ENCODE measurements at places on chromosomes 5 and 9.

- no peak for DNase-seq
Measured at GRCh38 chr9:5552301-5552700, 42.0 kb downstream of the PDCD1LG2 start.

DNA sequence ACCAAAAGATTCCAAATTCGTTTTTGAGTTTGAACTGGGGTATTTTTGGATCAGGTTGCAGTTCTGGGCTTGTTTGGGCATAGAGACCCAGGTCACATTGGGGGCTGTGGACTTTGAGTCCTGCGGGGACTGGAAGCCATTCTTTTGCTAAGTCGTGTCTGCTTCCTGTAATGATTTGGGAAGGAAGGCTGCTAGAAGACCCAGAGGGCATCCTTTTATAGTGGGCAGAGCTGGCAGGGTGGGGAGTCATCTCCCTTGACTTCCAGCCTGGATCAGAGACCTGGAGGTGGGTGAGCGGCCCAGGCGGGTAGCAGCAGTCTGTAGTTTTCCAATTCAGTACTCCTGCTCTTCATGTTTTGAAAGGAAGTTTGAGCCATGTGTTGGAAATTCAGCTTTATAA is 11.3 kb downstream of the ZNF618 start:
- DNase-seq: no peak

- DNase-seq: no peak
Measured at GRCh38 chr9:127934986-127935385, 2.7 kb downstream of the DPM2 start.

DNA sequence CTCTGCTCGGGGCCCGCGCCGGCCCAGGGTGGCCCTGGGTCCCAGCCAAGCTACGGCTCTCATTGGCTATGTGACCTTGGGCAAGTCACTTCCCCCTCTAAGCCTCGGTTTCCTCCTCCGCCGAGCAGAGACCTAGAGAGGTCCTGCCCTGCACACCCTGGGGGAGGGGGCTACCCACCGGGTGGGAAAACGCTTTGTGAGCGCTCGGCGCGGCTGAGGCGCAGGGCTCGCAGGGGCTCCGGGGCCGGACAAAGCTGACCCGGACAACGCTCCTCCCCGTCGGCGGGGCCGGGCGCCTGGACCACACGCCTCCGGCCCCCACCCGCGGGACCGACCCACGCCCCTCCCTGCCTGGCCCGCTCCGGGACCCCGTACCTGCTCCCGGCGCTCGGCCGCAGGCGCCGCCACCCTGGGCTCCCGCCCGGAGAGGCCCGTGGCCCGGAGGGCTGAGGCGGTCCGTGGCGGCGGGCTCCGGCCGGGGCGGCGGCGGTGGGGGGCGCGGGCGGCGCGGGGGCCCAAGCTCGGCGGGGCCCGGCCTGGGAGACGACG is 85.7 kb upstream of the MELK start:
- peak; percentile 18 for DNase-seq

GRCh38 chr9:124415852-124416484 is 726 bp upstream of the PSMB7 start:
- DNase-seq: no peak

DNA sequence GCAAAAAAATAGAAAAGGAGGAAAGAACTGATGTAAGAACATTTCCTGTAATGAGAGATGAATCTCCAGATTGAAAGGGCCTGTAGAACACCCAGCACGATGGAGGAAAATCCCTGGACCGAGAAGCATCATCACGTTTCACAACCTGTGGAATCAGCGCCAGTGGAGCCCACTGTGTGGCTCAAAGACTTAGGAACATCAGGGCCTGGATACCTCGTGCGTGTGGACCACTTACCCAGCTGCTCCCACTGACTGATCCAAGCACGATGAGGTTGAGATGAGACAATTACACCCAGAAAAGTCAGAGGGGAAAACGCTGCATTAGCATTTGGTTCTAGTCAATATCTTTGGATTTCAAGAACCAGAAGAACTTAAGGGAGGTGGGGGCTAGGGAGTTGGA is 224.6 kb downstream of the SYK start:
- DNase-seq: no peak

GRCh38 chr9:101027236-101027635 is 1.3 kb upstream of the PLPPR1 start:
- DNase-seq: no peak

DNA sequence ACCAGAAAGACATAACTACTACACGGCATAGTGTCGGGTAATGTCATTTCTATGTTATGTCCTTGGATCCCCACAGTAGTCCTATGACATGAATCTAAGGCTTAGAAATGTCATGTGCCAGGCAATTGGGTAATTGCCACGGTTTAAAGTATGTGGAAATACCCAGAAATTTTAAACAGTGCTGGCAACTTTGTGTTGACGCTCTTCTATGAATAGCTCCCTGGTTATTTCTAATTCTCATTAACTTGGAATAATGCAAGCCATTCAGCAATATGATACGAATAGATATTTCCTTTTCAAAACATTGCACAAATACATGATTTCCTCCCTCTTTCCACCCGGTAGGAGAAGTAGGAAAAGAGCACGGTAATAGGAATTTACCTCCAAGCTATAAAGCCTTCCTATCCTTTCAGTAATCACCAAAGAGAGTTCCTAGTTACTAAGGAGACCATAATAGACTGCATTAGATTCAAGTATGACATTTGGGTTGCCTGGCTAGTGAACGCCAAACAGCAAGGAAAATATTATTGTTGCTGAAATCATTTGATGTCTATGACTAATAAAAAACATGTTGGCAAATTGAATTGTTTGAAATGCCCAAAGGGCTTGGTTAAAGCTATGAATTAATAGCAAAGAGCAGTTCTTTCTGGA is 168.4 kb downstream of the CCDC192 start:
- DNase-seq: no peak

DNA sequence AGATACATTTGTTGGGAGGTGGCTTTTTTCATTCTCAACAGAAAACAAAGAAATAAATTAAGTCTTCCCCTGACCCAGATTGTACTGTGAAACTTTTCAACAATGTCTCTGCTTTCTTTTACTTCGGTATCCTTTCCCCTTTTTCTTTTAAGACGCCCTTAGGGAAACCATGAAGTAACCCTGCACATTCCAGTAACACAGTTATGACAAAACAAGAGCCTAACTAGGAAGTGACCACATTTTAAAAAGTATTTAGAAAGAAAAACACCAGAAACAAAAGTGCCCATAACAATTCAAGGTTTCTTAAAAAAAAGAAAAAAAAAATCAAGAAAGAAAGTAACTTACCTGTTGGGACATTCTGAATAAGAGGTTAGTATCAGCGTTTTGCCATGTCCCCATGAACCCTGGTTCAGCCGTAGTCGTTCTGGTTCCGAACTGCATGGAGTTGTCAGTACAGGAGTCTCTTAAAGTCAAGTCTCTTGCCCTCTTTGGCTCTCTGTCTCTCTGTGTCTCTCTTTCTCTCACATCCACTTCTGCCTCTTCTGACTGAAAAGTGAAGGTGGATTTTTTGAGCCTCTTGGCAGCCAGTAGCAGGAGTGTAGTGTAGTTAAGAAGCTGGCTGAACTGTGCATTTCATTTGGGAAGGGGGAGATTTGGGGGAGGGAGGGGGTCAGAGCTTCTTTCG is 142.9 kb downstream of the BNC2 start:
- DNase-seq: no peak

DNA sequence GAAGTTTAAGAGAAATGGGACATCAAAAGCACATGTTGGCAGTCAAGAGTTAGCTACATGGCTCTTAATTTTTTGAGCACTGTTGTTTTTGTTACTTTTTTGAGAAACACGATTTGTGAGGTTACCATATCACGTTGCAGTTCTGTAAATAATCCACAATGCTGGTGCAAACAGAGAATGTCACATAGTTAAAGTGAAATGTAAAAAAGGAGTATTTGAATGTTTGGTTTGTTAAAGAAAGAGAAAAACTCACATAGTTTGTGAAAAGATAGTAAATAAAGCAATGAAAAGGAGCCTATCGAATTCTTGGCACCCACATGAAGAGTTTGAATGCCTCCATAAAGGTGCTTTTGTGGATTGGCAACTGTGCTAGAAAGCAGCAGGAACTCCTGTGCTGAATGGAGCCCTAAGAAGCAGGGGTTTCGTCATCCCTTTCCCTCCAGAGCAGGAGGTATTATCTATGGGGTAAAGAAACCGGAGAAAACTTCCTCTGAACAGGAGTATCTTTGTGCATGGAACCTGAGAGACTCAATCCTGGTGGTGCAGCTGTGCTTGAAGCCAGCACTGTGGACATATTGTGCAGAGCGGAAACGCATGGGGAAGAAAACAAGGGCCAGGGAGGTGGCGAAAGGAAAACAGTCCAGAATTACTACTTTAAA is 148.5 kb upstream of the OTULINL start:
- no peak for DNase-seq

DNA sequence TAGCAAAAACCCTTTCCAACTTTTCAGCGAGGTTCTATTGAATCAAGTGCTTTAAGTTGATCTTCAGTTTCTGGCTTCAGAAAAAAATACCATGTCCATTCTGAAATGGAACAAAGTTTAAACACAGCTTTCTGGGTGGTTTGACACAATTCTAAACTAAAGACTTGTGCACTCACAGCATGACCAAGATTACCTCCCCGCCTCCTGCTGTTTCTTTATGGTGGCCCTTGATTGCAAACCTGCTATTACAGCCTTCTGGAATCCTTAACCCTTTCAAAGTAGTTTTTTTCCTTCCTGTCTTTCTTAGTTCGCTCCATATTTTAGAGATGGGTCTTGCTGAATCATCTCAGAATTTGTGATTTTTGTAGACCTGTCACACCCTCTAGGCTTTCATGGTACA is 135.9 kb upstream of the FBN2 start:
- no peak for DNase-seq

DNA sequence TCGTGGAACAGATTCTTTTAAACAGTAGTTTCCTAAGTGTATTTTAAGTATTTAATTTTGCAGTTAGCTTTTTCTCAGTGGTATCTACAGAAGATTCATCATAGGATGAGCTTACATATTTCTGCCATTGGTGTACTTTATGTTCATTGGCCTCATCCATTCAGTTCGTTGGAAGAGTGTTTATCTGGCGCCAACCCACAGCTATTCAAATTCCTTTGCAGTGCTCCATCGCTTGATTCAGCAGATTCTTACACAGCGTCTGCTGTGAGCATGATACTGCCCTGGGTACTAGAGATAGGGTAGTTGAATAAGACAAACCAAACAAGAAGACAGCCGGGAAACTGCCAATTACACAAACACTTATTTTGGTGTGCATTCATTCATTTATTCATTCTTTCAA is 55.1 kb downstream of the NUP214 start:
- no peak for DNase-seq

DNA sequence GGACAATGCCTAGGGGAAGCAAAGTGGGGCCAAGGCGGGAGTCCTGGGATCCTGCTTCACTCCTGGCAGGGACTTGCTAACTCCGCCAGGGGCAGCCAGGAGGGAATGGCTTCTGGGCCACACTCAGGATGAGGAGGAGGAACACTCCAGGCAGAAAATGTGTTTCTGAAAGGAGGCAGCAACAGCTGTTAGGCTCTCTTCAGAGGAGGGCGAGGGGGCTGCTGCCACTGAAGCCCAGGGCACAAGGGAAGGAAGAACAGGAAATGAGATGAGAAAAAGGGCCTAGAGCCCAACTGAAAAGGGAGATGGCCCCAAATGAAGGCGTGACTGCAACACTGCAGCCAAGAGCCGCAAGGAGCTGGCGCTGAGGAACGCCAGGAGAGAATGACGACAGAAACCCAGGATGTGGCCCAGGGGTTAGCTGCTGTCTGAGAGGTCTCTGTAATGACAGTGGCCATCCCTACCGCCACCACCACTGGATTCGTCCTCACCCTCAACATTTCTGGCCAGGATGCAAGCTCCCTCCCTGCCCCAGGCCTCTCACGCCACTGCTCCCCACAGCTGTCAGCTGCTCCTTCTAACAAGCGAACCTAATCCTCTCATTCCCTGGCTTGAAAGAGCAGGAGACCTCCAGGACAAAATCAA is 15.8 kb downstream of the PSMB7 start:
- no peak for DNase-seq

DNA sequence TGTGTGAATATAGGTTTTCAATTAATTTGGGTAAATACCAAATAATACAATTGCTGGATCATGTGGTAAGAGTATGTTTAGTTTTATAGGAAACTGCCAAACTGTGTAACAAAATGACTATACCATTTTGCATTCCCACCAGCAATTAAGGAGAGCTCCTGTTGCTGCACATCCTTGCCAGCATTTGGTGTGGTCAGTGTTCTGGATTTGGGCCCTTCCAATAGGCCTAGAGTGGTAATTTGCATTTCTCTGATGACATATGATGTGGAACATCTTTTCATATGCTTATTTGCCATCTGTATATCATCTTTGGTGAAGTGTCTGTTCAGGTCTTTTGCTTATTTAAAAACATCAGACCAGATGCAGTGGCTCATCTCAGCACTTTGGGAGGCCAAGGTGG is 11.6 kb upstream of the RFK start:
- DNase-seq: no peak

GRCh38 chr9:113620377-113621161 is 157.0 kb downstream of the RGS3 start:
- no peak for DNase-seq

DNA sequence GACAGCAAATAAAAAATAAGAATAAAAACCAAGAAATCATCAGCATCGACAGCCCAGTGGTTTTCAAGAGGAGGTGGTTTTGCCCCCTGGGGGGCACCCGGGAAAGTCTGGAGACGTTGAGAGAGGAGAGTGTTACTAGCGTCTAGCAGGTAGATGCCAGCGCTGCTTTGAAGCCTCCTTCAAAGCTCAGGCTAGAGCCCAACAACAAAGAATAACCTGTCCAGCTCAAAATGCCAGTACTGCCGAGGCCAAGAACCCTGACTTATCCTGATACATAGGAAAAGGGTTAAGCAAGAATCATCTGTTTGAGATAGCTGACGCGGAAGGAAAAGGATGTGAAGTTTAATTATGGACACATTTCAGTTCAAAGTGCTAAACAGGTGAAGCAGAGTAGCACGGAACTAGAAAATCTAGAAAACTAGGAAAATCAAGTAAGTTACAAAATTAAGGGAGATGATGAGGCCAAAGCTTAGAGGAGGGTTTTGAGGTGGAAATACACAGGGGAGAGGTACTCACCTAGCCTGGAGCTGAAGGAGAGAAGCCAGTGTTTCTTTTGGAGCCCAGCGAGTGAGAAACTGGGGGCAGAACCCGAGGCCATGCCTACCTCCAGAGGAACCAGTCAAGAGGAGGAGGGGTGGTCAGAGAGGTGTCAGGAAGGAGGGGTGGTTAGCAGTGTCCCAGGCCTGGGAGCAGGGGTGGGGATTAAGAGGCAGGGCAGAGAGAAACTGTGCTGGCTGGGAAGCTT is 121.0 kb upstream of the RETREG1 start:
- no peak for DNase-seq

DNA sequence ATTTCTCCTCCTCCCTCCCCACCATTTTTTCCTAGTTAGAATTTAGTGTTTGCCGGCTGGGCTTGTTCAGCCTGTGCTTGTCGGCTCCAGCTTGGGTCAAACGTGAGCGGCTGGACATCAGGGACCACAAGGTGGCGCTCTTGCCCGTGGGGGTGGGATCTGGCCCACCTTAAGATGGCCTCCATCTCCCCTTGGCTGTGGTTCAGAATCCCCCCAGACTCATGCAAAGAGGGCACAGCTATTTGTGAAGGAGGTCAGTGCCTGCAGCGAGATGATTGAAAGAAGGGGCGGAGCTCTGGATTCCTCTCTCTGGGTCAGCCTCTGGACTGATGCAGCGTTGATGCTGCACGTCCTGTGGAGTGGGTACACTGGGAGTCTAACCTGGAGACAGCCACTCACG is 283.3 kb upstream of the TUT7 start:
- no peak for DNase-seq

GRCh38 chr9:34994900-34995669 is 5.5 kb downstream of the DNAJB5 start:
- no peak for DNase-seq

GRCh38 chr5:177364159-177364962 is 6.6 kb downstream of the RGS14 start:
- no peak for DNase-seq

- DNase-seq: no peak
Measured at GRCh38 chr5:45609661-45610060, 86.5 kb downstream of the HCN1 start.
